ENCODE measurements at places on chromosomes 4 and X.
A peak's percentile ranks its signal among the peaks of the same experiment; 100 is the strongest.

- no peak for DNase-seq
These were observed 44.7 kb upstream of the MED14 start for GRCh38 chrX:40780082-40780481.

GRCh38 chr4:47838445-47838844, 578 bp upstream of the CORIN start:
- DNase-seq: no peak

DNA sequence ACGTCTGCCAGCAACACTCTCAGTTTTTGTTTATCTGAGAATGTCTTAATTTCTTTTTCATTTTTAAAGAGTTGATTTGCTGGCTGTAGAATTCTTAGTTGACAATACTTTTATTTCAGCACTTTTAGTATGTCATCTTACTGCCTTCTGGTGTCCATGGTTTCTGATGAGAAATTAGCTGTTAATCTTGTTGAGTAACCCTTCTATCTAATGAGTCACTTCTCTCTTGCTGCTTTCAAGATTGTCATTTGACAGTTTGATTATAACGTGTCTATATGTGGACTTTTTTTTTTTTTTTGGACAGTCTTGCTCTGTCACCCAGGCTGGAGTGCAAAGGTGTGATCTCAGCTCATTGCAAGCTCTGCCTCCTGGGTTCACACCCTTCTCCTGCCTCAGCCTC, 24.0 kb upstream of the TMEM255A start:
- DNase-seq: no peak

DNA sequence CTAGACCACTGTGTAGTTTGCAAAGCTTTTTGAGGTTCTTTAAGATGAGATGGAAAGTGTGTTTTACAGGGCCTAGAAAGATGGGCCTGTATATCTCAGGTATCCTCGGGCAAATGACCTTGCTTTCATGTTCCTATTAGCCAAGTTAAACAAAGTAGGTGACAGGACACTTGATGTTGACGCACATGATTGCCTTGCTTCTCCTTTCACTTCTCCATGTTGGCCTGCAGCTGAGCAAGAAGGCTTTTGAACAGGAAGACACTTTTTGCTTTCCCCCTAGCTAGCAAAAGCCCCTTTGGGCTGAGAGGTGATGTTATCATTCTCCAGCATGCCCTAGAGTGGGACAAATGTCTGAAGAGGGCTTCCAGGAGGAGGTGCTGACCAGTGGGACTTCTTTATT, 202.1 kb downstream of the GPC3 start:
- DNase-seq: no peak

DNA sequence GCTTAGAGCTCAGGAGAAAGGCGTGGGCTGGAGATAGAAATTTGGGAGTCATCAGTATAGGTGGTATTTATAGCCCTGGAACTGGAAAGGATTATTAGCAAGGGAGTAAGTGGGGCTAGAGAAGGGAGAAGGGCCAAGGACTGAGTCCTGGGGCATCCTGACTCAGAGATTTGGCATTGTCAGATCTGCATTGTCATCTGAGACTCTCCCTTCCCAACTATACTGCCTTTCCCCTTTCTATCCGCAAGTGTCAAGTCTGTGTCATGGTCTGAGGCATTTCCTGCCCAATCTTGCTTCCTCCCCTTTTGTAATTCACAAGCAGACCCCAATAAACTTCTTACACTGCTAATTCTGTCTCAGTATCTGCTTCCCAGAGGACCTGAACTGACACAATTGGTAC, 24.4 kb upstream of the SLC25A43 start:
- DNase-seq: no peak

- peak; percentile 61 for DNase-seq
These were observed 202.3 kb upstream of the CENPE start for GRCh38 chr4:103400405-103400804.

GRCh38 chr4:102533904-102534303, 32.7 kb downstream of the NFKB1 start:
- no peak for DNase-seq

- peak; percentile 32 for DNase-seq
These were observed 226.7 kb upstream of the PRKX start for GRCh38 chrX:3940000-3940610.

- DNase-seq: no peak
These were observed 51.1 kb upstream of the IL21 start for GRCh38 chr4:122671919-122672490.

- DNase-seq: no peak
These were observed 161.8 kb downstream of the DCLK2 start for GRCh38 chr4:150240011-150240410.

DNA sequence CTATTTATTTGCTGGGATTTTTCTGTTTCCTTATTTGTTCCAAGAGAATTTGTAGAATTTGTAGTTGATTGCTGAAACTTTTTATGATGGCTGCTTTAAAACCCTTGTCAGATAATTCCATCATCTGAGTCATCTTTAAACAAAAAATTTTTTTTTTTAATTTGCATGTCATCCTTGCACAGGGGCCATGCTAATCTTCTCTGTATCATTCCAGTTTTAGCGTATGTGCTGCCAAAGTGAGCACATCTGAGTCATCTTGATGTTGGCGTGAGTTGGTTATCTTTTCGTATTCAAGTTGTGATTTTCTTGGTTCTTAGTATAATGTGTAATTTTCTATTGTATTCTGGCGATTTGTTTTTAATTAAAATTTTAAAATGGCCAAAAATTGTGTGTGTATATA, 18.7 kb upstream of the ZNF157 start:
- DNase-seq: no peak

- DNase-seq: no peak
These were observed 718.9 kb downstream of the ARAP2 start for GRCh38 chr4:35525192-35525978.

DNA sequence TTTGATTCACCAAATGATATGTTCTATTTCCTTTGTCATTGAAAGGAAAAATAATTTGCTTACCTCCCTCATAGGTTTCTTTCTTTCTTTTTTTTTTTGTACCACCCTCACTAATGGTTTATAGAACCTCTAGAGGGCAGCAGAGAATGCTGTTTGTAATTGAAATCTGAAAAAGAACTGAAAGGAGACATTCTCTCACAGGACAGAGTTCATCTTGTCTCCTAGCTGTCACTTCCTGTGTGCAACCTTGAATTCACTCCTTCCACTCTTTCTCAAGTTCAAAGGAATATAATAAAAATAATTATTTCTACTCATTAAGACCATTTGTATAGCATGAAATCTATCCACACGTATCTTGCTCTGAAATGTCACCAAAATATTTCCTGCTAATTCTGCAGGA, 51.0 kb downstream of the GUCY1B1 start:
- peak; percentile 75 for DNase-seq

DNA sequence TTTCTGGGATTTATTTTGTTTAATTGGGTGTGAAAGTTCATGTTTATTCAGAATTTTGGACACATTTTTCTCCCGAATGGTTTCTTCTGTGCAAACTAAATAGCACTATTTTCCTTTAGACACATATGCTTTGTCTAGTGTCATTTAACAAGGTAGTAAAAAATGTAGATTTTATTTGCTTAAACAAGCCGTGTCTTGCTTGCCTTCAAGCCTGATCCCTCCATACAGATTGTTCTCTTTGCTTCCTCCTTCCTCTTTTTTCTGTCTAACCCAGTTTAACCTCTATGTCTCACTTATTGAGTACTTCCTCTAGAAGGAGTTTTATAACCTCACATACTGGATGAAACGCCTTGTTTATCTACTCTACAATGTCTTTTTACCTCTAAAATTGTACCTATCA, 211.8 kb downstream of the NPFFR2 start:
- DNase-seq: no peak

DNA sequence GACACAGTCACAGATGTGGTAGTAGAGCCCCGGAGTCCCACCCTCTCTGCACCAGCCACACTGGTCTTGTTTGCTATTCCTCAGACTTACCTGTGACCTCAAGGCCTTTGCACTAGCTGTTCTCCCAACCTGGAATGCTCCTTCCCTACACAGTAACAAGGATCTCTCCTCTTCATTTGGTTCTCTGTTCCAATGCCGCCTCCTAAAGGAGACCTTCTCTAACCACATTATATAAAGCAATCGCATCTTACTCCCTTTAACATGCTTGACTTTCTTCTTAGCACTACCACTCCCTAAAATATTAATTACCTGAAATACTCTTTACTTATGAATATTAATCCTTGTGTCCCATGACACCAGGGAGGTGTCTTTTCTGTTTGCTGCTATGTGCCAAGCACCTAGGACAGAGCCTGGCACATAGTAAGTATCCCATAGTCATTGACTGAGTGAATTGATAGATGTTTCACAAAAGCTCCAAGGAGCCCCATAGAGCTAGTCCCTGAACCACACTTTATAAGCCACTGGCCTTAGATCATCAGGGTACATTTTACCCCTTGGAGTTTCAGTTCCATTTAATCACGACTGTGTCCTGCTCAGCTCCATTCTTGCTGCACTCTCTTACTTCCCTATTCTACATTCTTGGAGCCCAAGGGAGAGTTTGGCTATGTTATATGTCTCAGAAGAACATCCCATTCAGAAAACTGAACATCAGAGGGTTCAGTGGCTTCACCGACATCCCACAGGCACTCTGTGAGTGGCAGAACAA, 312.7 kb downstream of the RAB28 start:
- no peak for DNase-seq

DNA sequence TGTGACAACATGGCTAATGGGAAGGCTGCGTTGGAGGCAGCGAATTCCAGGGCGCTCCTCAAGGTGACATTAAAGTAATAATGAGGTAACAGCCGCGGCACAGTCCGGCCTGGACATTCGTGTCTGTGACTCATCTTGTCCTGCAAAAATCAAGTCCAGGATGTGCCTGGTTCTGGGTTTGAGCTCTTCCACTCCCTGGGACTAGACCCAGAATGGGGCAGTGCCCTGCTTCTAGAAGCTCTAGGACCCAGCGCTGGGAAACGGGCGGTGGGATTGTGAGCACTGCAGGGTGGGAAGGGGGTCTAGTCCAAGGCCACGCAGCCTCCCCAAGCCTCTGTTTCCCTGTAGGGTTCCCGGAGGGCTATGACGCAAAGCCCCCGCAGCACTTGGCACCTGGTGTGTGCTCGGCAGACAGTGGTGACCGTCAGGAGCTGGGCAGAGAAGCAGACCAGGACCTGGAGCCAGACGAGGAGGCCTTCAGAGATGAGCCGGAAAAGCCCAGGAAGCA, 34.9 kb downstream of the HMX1 start:
- DNase-seq: no peak

- no peak for DNase-seq
These were observed 78.1 kb upstream of the BOD1L1 start for GRCh38 chr4:13705521-13706041.
